ENCODE measurements at places on chromosomes 12 and 14.

DNA sequence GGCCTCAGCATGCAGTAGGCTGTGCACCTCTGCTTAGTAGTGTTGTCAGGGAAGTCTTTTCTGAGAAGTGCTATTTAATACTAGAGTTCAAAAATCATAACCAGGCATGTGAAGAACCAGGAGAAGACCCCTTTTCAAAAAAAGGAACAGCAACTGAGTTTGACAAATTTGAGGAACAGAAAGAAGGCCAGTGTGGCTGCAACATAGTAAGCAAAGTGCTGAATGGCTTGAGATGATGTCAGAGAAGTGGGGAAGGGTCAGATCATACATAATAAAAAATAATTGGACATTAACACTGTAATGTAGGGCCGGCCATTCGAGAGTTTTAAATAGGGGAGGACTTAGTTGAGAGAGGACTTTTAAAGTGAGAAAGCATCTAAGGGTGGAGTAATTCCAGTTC, 11.1 kb upstream of the CNTN1 start:
- DNase-seq = no peak

- no peak for DNase-seq
Observed at GRCh38 chr12:46795988-46796387, 29.8 kb downstream of the SLC38A4 start.

GRCh38 chr12:47361389-47362021, 281.7 kb upstream of the AMIGO2 start:
- DNase-seq = no peak

DNA sequence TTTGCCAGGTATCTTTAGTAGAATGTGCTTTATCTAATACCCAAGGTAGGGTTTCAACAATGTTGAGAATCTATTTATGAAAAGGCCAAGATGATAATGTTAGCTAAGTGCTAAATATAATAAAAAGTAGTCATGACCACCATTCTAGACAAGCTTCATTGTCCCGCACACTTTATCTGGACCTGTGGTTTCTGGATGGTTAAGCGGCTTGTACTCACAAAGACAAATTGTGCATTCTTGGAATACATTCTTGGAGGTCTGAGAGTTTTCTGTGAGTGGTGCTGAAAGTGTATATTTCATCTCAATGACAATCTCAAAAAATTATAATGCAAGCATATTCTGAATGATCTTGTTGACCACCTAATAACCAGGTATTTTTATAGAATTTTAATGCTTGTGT, 646.9 kb downstream of the DIO2 start:
- no peak for DNase-seq

DNA sequence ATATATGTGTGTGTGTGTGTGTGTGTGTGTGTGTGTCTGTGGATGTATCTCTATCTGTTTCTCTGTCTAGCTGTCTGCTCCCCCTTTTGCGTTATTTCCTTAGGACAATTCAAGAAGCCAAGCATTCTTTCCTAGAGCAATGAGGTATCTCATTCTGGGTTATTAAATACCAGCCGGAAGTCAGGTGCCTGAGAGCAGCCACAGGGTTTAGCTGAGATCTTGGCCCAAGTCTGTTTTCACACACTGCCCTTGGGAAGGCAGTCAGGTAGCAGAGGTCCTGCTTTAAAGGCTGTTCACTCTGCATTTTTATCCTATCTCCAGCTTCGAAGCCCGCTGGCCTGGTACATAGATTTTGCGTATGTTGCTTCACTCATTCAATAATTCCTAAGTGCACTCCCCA, 76.8 kb downstream of the TSPAN9 start:
- no peak for DNase-seq

GRCh38 chr14:39456702-39457250, 24.5 kb upstream of the FBXO33 start:
- no peak for DNase-seq

All from hindlimb muscle (tissue), 1 donor.